Adipose tissue (tissue), 3 donors: ENCODE measurements at places on chromosomes 6 and 20. TPM values are rescaled to one million over a fixed set of nuclear protein-coding genes. Genes with fewer than 3 reads are reported as not detected.

The MPC1 gene
- 37.3 TPM for polyA plus RNA-seq

The ELMO2 gene
- polyA plus RNA-seq = 21.9 TPM

The ANGPT4 gene
- polyA plus RNA-seq = 1.5 TPM

The MROH8 gene
- polyA plus RNA-seq = 3.6 TPM

The GABRR1 gene
- polyA plus RNA-seq = not detected

The MYCT1 gene
- polyA plus RNA-seq = 18.1 TPM

The NKAPL gene
- polyA plus RNA-seq = 1.2 TPM

The GCNT2 gene
- polyA plus RNA-seq = 1.9 TPM

The OR2H1 gene
- not detected for polyA plus RNA-seq

The FAM209B gene
- polyA plus RNA-seq = not detected

The PAX1 gene
- polyA plus RNA-seq = 0.04 TPM

The EDN1 gene
- polyA plus RNA-seq = 5.8 TPM

The TAGAP gene
- polyA plus RNA-seq = 0.43 TPM

The PPT2 gene
- 18.5 TPM for polyA plus RNA-seq

The ZSCAN23 gene
- polyA plus RNA-seq = 0.75 TPM

The TRAPPC3L gene
- 0.02 TPM for polyA plus RNA-seq

The HLA-B gene
- 379 TPM for polyA plus RNA-seq

The TP53TG5 gene
- not detected for polyA plus RNA-seq

The REV3L gene
- polyA plus RNA-seq = 16.4 TPM

The FABP7 gene
- polyA plus RNA-seq = 0.08 TPM

The ALDH8A1 gene
- polyA plus RNA-seq = 0.56 TPM

The SPTLC3 gene
- 1.8 TPM for polyA plus RNA-seq

The MOG gene
- not detected for polyA plus RNA-seq

The TUBB1 gene
- polyA plus RNA-seq = 0.10 TPM

The NRSN1 gene
- polyA plus RNA-seq = 0.06 TPM

The TRIM31 gene
- polyA plus RNA-seq = 0.21 TPM

The BEND3 gene
- polyA plus RNA-seq = 0.45 TPM

The OXT gene
- not detected for polyA plus RNA-seq

The ZSCAN9 gene
- 4.7 TPM for polyA plus RNA-seq

The CAPN11 gene
- 2.5 TPM for polyA plus RNA-seq

The SLC35D3 gene
- 0.06 TPM for polyA plus RNA-seq

The XKR7 gene
- 0.15 TPM for polyA plus RNA-seq

The PLG gene
- polyA plus RNA-seq = not detected

The MCCD1 gene
- not detected for polyA plus RNA-seq

The ADGRB3 gene
- 0.08 TPM for polyA plus RNA-seq

The RPP21 gene
- 86.6 TPM for polyA plus RNA-seq

The LAMA4 gene
- 157 TPM for polyA plus RNA-seq

The SAMD10 gene
- polyA plus RNA-seq = 2.6 TPM

The EDN3 gene
- 7.9 TPM for polyA plus RNA-seq

The ANKEF1 gene
- 1.5 TPM for polyA plus RNA-seq
